ENCODE measurements at places on chromosomes 2 and 18.
A peak's percentile ranks its signal among the peaks of the same experiment; 100 is the strongest.

- no peak for DNase-seq
Measured at GRCh38 chr2:146807568-146808168, 1037.2 kb upstream of the ACVR2A start.

DNA sequence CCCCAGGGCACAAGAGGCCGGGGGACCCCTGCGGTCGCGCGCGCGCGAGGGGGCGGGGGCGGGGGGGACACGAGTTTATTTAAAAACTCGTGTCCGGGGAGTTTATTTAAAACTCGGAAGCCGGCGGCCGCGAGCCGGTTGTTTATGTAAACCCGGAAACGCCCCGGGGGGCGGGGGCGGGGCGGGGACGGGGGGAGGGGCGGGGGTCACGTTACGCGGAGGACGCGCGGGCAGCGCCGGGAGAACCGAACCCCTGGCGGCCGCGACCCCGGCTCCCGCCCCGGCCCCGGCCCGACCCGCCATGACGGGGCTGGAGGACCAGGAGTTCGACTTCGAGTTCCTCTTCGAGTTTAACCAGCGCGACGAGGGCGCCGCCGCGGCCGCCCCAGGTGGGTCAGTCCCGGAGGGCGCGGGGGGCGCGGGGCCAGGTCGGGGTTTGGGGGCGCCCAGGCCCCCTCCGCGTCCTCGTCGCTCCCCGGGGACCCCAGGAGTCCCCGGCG is 4.4 kb downstream of the NFATC1 start:
- DNase-seq, result peak; percentile 66

DNA sequence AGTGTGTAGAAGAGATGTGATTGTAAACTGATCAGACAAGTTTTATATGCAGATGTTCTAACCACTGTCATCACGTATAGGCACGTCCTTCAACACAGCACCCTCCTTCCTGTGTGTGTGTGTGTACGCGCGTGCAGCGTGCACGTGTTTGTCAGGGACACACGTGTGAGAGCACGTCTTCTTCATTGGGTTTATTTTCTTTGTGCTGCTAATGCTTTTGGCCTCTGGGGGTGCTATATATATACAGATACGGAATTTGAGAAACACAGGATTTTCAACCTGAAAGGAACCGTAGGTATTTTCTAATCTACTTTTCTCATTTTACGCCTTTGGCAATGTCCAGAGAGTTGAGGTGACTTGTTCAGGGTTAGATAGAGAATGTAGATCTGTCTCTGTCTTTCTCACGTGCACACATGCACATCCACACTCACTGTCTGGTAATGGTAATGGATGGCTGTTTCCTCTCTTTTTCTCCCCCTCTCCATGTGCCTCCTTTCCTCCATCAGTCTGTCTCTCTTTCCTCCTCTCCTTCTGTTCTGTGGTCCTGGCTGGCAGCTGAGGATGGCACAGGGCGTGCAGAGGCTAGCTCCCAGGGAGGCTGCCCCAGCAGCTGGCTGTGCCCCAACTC is 13.4 kb upstream of the CELF4 start:
- DNase-seq, result no peak

GRCh38 chr18:28651298-28651697 is 474.4 kb upstream of the CDH2 start:
- DNase-seq, result no peak

- no peak for DNase-seq
Measured at GRCh38 chr2:164721430-164721829, 100.1 kb upstream of the GRB14 start.

DNA sequence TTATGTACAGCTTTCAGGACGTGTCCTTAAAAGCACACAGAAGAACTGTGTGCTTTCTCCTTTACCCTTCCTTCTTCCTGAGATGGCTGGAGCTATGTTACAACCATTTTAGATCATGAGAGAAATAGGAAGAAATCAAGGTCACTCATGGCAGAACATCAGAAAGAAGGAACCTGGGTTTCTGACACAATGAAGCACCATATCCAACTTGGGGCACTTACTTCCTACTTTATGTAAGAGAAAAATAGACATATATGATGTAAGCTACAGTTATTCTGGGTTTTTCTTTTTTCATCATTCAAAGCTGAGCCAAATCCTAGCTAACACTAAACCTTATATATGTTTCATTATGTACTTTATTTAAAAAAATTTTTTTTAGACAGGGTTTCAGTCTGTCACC is 79.5 kb downstream of the FAM161A start:
- no peak for DNase-seq

DNA sequence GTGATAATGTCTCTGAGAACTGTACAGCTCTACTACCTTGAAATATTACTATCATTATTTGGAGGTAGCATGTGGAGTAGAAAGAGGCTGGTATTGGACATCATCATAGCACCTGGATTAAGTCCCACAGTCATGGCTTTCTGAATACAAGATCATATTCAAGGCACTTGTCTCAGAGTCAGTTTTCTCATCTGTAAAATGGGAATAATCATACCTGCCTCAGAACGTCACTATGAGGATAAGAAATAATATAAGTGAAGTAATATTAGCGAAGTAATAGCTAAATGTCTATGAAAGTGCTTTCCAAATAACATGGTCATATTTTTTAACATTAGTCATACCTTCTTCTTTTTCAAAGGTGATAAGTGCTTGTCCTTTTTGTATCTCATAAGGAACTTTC is 11.0 kb downstream of the NMI start:
- DNase-seq, result no peak

DNA sequence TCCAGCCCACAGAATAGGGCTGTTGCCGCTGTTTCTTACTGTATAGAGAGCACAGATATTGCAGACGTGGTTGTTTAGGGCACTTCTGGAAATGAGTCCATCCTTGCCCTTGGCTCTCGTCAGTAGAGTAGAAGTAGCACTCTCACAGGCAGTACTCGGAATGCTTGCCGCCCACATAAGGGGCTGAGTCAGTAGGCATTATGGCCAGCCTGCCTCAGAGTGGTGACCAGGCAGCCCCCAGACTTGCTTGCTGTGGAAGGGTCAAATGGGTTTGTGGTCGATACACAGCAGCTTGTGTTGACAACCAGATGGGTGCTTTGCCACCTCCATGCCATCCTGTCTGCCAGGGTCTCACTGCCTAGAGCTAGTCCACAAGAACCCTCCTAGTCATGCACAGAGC is 38.7 kb downstream of the PLEKHB2 start:
- DNase-seq, result no peak

- DNase-seq, result no peak
Measured at GRCh38 chr2:205785507-205786260, 103.4 kb downstream of the NRP2 start.

GRCh38 chr2:205612636-205613035 is 69.7 kb upstream of the NRP2 start:
- DNase-seq, result no peak

GRCh38 chr18:75206452-75207309 is 2.3 kb downstream of the PTGR3 start:
- DNase-seq, result no peak

- no peak for DNase-seq
Measured at GRCh38 chr2:46230677-46231425, 66.4 kb upstream of the EPAS1 start.

DNA sequence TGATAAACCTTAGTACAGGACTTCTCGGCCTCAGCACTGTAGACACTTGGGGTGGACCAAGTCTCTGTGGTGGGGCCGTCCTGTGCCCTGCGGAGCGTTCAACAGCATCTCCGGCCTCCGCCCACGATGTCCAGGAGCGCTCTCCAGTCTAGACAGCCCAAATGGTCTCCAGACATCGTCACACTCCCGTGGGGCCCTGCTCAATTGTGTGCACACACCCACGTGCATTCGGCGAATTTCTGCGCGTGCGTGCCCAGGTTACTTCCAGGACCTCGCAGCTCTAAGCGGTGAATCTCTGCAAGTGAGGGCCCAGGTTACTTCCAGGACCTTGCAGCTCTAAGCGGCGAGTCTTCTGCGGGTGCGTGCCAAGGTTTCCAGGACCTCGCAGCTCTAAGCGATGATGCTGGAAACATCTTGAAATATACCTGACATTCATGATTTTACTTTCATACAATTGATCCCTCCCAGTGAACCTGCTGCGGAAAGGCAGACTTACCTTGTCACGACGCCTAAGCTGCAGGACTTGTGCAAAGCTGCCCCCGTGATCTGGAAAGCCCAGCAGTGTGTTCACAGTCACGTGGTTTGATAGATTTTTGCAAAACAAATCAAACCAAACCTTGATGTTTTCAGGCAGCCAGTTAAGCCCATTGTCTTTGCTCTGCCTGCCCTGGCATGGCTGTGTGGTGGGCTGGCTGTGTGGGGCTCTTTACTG is 16.1 kb upstream of the OTOS start:
- no peak for DNase-seq

DNA sequence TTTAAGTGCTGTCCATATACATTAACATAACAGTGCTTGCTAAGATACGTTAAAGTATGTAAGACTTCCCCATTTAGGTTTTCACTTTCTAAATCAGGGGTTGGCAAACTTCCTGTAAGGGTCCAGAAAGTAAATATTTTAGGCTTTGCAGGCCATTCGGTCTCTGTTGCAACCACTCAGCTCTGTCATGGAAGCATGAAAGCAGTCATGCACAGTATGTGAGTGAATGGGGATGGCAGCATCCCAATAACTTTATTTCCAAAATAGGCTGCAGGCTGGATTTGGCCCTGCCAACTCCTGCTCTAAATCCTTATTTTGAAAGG is 128.7 kb downstream of the PLA2R1 start:
- no peak for DNase-seq

DNA sequence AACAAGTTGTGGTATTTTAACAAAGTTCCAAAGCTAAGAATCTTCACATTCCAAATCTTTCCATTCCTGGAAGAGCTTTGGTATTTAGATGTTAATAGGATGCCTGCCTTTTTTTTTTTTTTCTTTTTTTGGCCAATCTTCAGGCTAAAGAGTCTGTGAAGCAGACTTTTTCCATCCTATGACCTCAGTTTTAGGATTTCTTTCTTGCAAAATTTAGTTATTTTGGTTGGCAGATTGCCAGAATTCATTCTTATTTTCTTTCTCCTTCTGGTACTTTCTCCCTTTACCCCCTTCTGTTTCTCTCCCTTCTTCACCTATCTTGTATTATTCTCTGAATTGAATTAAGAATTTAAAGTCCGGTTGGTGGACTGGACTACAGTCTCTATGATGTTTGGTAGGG is 217.8 kb upstream of the REV1 start:
- DNase-seq, result no peak

DNA sequence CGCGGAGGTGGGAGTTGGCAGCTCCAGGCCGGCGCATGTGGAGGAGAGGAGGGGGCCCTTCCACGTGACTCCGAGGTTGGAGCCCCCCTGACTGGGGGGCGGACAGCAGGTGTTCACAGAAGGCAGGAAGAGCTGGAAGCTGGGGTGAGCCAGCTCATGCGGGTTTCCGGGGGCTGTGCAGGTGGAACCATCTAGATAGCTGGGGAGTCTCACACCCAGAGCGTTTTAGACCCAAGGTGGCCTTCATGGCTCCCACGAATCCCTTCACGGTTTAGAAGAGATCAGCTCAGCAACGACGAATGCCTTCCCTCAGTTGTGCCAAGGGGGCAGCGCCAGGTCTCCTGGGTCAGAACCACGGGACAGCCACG is 740.5 kb upstream of the SALL3 start:
- no peak for DNase-seq

GRCh38 chr2:82853299-82853698 is 1605.8 kb downstream of the SUCLG1 start:
- DNase-seq, result no peak

DNA sequence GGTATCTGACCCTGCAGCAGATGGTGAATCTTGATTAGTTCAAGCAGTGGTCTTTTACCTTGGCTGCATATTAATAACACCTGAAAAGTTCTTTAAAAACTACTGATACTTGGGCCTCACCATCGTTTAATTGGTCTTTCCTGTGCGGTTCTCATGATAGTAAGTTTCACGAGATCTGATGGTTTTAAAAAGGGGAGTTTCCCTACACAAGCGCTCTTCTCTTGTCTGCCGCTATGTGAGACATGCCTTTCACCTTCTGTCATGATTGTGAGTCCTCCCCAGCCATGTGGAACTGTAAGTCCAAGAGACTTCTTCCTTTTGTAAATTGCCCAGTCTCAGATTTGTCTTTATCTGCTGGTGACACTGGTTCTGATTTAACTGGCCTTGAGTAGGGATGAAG is 102.3 kb downstream of the LYPD1 start:
- no peak for DNase-seq

DNA sequence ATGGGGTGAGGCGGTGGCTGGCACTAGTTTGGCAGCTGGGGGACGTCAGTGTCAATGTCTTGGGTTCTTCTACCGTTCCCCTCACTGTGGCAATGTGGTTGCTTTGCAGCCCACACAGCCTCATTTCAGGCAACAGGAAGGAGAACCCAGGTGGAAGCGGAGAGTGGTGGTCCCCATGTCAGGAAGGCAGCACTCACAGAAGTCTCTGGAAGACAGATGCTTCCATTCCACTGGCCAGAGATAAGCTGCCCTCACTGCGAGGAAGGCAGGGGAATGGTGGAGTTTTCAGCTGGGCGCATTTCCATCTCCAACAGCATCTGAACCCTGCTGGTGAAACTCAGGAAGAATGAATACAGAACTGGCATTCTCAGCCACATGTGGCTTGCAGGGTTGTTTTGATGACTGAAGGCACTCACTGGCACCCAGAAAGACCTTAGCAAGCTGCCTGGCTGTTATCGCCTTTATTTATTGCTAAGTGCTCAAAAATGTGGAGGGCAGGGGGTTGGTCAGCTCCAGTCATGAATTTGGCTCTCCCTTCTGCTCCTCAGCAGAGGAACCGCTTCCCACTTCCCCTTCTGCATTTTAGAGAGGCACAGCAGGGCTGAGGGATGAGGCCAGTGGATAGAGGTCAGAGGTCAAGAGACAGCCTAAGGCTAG is 19.4 kb downstream of the KCNIP3 start:
- no peak for DNase-seq

Measured in activated B cell treated with CpG ODN at 0.5 μM for 24 hours (primary cell).